ENCODE measurements at places on chromosomes 5 and 9.

GRCh38 chr9:26809795-26810194, 82.8 kb downstream of the CAAP1 start:
- DNase-seq, result no peak

DNA sequence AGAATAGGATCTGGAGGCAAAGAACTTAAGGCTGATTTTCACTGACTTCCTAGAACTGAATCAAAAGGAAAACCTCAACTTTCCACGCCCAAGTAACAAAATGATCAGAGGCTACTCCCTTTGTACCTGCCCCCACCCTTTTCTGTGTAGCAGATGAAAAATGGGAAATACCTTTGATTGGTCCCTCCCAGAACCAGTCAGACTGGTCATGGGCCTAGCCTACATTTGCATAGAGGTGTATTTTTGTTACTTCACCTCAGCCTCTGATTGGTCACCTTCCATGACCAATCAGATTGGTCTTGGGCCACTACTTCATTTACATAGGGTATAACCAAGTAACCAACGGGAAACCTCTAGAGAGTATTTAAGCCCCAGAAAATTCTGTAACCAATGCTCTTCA, 1553.5 kb upstream of the C9orf72 start:
- no peak for DNase-seq

GRCh38 chr9:111231801-111232580, 98.0 kb downstream of the OR2K2 start:
- no peak for DNase-seq

- no peak for DNase-seq
Observed at GRCh38 chr5:35502206-35502605, 115.5 kb upstream of the SPEF2 start.

DNA sequence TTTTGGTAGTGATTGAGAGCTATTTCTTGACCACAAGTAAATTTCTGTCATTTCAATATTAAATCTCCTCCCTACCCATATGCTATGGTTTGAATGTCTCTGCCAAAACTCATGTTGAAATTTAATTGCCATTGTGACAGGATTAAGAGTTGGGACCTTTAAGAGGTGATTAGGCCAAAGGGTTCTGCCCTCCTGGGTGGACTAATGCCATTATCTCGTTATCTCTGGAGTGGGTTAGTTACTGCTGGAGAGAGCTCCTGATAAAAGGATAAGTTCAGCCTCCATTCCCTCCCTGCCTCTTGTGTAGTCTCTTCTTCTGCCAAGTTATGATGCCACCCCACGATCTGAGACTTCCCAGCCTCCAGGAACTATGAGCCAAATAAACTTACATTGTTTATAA, 3.6 kb upstream of the DRD1 start:
- DNase-seq, result no peak

DNA sequence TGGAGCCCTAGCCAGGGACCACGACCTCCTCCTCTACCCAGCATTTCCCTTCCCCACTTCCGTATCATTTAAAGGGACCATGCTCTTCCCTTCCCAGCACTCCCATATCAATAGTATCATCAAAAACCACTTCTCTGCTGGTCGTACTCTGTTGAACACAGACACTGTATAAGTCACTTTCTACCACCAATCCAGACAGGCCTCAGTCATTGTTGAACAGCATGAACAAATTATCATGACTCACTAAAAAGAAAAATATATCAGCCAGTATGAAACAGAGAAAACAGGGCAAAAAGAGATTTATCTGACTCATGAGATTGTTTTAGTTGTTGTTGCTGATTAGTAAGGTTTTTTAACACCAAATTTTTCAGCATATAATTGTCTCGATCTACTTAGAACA, 89.8 kb downstream of the CDKN2A start:
- no peak for DNase-seq

DNA sequence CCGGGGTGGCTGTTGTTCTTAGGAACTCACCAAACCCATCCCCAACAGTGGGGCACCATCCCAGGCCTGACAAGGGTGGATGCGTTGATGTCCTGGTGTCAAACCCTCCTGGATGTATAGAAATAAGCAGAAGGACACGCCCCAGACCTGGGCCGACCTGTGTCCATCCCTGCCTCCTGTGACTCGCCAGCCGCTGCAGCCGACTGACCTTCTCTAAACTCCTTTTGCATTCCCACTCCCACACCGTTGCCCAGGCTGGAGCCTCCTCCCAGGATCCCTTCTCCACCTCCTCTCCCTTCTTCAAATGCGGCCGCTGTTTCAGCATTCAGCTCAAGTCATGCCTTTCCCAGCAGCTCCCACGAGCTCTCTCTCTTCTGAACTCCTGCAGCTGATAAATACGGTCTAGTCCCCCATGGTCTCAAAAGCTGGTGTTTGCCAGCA, 213.2 kb upstream of the IER5L start:
- DNase-seq, result no peak

GRCh38 chr9:116594547-116594946, 92.6 kb upstream of the TRIM32 start:
- DNase-seq, result no peak

DNA sequence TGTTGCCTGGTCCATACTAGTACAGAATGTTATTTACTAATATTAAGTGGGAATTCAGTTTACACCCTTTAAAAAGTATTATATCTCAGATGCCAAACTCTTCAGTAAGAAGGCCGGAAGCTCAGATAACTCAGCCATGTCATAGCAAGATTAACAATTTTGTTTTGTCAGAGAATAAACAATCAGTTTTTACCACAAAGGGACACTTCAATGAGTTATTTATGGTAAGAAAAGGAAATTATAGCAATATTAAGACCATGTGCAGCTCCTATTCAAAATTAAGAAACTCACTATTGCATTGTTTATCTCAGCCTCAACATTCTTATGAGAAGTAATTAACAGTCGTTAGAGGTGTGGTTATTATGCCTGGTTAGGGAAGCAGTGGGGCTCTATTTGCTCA, 13.1 kb upstream of the ARL15 start:
- DNase-seq, result no peak

GRCh38 chr5:110903966-110904365, 165.2 kb downstream of the SLC25A46 start:
- DNase-seq, result no peak

DNA sequence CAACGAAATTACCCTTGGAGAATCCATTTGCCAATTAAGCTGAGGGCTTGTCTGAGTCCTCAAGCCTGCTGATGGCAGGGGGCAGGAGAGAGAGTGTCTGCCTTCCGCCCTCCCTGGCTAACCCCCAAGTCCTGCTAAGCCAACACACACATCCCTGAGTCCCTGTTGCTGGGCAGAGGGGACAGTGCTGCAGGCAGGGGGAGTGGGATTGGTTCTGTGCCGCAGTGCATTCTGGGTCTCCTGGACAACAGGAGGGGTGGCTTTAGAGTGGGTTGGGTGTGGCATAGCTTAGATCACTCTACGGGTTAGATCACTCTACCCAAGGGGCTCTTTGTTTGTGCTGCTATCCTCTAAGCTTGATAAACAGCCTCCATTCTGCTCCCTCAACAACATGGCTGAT, 427.7 kb downstream of the CDK5RAP2 start:
- no peak for DNase-seq

- no peak for DNase-seq
Observed at GRCh38 chr5:82925061-82925411, 152.2 kb downstream of the TMEM167A start.

DNA sequence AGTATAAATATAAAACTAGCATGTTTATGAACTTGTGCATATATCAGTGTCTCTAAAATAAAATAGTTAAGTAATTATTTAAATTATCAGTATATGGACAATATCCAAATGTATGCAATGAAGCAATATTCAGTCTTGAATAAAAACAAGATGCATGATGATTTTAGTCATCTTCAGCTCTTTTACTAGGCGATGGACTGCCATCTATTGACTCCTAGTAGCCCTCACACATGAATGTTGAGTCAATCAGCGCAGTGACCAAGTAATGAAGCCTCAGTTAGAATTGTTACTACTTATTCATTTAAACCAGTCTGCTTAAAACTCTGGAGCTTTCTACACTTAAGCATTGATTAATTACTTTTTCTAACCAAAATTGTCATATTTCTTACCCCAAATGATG, 92.9 kb upstream of the GRHPR start:
- no peak for DNase-seq

GRCh38 chr9:135070964-135071735, 16.3 kb upstream of the OLFM1 start:
- DNase-seq, result no peak

DNA sequence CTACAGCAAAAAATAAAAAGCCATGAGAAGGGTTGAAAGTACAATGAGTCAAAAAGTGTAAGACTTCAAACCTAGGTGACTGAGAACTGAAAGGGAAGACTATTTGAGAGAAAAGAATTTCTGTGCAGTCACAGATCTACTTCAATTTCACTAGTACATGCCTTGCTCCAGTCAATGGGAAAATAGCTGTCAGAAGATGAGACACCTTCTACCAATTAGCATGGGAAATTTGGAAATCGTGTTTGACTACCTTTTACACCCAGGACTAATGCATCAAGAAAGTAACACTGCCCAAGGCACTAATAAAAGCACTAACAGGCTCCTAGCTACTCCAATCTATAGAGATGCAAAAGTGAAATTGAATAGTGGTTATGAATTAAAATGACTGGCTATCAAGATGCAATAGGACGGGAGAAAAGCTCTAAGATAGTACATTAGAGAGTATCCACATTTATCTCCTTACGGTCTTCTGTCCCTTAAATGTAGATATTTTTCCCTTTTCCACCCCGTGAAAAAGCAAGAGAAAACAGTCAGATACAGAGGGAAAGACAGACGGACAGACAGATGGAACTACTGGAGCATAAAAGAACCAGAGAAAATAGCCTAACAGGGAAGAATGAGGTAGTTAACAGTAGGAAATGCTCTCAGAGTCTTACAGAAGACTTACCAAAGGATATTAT, 15.2 kb downstream of the ERP44 start:
- no peak for DNase-seq

- DNase-seq, result no peak
Observed at GRCh38 chr9:99211746-99212145, 10.0 kb downstream of the ALG2 start.

GRCh38 chr9:127124111-127124531, 1.7 kb upstream of the ANGPTL2 start:
- no peak for DNase-seq

GRCh38 chr5:132752581-132753125, 5.4 kb downstream of the CCNI2 start:
- DNase-seq, result no peak

GRCh38 chr5:176400382-176401156, 12.0 kb downstream of the HIGD2A start:
- DNase-seq, result no peak

- no peak for DNase-seq
Observed at GRCh38 chr5:157563373-157563928, 12.1 kb downstream of the ADAM19 start.

DNA sequence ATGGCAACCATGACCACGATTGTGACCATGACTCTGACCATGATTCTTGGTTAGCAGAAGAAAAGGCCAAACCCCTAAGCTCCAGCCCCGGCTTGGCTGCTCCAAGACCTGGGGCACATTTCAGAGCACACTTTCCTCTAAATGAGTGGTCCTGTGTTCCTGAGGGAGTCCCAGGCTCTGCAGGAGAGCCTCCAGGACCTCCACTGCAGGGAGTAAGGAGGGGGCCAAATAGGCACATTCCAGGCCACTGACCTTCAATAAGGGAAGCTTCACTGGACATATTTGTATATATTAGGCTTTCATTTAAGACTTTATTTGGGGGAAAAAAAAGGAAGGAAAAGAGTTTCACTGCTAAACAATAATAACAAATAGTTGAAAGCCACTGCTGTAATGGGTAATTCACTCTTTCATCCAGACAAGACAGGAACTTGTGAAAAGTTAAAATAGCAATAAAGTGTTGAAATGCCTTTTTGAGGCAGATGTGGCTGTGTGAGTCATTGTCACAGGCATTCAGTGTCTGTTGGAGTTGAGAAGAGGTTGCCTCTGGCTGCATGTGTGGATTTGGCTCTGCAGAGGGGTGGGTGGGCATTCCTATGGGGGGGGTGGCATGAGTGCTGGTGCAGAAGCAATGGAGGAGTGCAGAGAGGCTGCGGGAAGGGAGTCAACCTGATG, 63.9 kb upstream of the TGFBR1 start:
- no peak for DNase-seq

DNA sequence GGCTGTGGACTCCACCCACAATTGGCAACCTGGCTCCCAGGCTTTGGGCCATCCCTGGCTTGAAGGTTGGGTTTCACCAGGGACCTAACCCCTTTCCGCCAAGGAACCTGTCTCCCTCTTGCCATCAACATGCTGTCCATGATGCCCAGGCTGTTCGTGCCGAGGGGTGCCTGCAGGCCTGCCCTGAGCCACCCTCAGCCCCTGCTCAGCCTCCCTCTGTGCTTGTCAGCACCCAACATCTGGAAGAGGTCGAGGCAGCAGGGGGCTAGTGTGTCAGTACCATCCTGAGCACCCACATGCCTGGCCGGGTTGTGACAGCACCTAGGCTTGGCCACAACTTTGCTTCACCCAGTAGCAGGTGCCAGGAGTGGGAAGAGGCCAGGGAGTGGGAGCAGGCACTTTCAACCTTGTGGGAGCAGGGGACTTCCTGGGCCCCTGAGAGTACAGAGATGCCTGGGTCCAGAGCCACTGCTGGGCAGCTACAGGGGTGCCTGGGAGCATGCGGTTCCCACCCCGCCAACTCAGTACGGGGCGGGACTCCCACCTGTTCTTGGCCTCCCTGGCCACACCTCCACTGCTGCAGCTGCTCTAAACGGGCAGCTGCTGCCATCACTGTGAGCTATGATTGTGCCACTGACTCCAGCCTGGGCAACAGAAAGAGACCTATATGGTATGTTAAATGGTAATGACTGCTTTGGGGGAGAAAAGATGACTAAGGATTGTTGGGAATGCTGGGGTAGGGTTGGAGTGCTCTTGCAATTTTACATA, 6.3 kb downstream of the PDCD1LG2 start:
- DNase-seq, result no peak

- DNase-seq, result no peak
Observed at GRCh38 chr9:130817914-130818313, 17.1 kb upstream of the ABL1 start.

DNA sequence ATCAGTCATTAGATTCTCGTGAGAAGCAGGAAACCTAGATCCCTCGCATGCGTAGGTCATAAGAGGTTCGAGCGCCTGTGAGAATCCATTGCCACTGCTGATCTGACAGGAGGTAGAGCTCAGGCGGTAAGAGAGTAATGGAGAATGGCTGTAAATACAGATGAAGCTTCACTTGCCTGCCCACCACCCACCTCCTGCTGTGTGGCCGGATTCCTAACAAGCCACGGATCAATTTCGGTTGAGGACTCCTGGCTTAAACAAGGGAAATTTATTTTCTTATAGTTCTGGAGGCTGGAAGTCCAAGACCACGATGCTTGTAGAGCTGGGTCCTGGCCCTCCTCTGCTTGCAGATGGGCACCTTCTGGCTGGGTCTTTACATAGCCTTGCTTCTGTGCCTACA, 200.4 kb downstream of the PCSK5 start:
- no peak for DNase-seq

- no peak for DNase-seq
Observed at GRCh38 chr5:79035237-79035636, 34.2 kb downstream of the DMGDH start.

- DNase-seq, result no peak
Observed at GRCh38 chr9:38224941-38225340, 155.9 kb upstream of the SHB start.

- no peak for DNase-seq
Observed at GRCh38 chr9:136255896-136256890, 10.6 kb upstream of the QSOX2 start.

GRCh38 chr9:112555844-112556482, 69.3 kb downstream of the KIAA1958 start:
- DNase-seq, result no peak

GRCh38 chr5:73950441-73950873, 324.5 kb downstream of the ARHGEF28 start:
- DNase-seq, result no peak

- DNase-seq, result no peak
Observed at GRCh38 chr9:16773116-16773515, 97.4 kb downstream of the BNC2 start.
